ENCODE measurements at places on chromosomes 6 and 20. TPM values are rescaled to one million over a fixed set of nuclear protein-coding genes. Genes with fewer than 3 reads are reported as not detected.

Gene LZTS3
- total RNA-seq = 4.6 TPM

DNA sequence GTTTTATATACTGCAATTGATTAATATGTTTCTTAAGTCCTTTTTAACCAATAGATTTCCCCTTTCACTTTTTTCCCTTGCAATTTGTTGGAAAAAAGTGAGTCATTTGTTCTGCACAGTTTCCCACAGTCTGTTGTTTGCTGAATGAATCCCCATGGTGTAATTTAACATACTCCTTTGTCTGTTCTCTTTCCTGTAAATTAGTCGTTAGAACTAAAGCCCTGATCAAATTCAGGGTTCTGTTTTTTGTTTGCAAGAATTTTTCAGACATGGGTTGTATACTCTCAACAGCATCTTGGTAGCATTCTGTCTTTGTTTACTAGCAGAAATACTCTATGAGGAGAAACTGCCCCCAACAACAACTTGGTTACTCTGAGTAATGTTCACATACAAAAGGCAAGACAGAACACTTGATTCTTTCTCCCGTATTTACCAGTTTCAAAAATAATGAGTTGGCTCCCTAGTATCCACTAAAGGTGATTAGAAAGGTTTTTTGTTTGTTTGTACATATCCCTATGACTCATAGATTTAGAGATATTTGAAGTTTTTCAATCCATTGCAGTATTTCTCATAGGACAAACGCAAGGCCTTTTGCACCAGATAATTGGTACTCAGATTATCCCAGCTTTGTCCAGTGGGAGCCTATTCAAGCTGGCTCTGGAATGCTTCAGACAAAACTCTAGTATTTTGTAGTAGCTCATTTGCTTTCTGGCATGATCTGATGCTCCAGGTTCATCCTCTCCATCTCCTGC lies 16.5 kb downstream of the BLOC1S5 start:
- DNase-seq = no peak

DNA sequence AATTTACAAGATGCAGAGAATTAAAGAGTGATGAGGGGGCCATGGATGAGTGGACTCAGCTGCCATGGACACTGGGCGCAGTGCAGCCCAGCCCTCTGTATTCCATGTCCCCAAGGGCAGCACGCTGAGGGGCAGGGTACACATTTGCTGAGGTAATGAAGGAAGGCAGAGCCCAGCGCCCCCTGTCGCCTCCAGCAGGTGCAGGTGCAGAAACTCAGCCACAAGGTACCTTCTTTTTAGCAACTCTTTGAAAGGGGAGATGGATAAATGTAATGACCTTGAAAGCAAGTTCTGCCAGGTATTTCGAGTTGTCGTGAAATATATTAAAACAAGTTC lies 7.1 kb downstream of the CD93 start:
- DNase-seq = no peak

DNA sequence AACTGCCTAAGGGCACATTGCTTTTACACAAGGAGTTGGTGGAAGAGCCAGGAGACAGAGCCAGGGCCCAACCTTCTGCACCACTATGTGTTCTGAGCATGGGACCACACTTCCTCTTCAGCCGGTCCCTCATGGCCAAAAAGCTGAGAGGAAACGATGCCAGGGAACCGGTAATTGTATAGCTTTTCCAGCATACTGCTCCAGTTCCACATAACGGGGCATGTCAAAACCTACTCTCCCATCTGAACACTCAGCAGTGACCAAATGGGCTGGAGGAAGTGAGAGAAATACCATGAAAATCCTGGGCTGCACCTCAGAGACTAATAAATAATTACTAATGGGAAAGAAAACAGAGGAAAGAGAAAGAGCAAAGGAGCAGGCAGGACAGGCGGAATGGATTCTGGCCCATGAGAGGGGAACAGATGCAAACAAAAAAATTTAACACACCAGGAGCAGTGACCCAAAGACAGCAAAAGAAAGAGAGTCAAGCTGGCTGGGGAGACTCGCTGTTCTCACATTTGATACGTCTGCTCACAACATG lies 52.0 kb upstream of the BMP2 start:
- no peak for DNase-seq

GRCh38 chr6:121399966-121400365 lies 35.5 kb upstream of the GJA1 start:
- DNase-seq = no peak

Data from Caki2 (cell line).